ENCODE measurements at places on chromosomes 3 and 15. TPM values are rescaled to one million over a fixed set of nuclear protein-coding genes. Genes with fewer than 3 reads are reported as not detected.

DNA sequence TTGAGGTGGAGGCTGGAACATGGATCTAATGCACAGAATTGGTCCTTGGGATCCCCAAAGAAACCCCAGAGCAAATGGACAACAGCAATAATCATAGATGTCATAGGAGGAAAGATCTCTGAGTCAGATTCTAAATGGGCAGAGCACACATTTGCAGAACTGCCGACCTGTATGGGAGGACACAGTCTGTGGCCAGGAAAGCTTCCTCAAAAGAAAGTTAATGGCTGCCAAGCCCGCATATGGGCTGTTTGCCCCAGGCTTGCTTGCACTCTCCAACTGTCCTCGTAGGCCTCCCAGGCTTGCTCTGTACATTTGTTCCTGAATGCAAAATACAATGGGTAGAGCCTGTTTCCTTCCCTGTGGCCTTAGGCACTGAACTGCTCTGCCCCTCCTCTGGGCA is 102.0 kb upstream of the PLXNA1 start:
- DNase-seq: no peak

RPL22L1 gene
- 27.0 TPM for total RNA-seq

DNA sequence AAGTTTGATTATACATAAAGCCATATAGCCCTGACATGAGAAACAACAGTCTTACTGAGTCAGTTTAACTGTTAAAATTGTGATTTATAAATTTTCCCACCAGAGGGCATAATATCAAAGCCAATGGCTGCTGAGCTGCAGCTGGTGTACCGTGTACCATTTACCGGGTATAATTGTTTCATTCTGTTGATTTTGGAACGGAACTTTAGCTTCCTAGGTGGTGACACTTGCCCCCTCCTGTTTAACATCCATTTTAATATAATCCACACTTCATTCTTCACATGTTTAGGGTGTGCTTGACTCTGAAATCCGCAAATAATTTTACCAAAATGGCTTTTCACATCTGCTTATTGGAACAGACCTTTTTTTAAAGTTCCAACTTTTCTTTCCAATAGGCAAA is 72.8 kb downstream of the SLC9A9 start:
- no peak for DNase-seq

DNA sequence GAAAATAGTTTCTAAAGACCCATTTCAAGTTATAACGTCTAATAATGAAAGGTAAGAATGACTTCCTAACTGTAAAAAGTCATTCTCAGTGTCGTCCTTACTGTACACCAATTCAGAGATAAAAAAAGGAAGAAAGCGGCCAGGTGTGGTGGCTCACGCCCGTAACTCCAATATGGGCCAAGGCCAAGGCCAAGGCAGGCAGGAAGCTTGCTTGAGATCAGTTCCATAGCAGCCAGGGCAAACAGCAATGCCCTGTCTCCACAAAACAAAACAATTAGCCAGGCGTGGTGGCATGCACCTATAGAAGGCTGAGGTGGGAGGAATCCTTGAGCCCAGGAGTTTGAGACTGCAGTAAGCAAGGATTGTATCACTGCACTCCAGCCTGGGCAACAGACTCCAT is 31.9 kb downstream of the UBXN7 start:
- DNase-seq: no peak

DNA sequence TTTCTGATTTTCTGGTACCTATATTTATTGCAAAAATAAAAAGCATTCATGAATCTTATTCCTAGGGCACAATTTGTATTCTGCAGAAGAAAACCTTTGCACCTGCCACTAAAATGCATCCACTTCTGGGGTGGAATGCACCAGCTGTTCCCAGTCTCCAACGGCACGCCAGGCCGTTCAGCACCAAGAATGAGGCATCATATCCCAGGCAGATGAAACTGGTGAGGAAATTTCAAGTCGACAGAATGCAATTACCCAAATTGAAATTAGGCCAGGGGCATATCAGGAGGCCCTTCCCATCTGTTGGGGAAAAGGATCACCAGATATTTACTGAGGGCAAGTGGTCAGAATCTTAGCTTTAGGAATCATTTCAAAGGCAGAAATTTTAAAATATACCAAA is 13.6 kb upstream of the RBMS3 start:
- no peak for DNase-seq

DNA sequence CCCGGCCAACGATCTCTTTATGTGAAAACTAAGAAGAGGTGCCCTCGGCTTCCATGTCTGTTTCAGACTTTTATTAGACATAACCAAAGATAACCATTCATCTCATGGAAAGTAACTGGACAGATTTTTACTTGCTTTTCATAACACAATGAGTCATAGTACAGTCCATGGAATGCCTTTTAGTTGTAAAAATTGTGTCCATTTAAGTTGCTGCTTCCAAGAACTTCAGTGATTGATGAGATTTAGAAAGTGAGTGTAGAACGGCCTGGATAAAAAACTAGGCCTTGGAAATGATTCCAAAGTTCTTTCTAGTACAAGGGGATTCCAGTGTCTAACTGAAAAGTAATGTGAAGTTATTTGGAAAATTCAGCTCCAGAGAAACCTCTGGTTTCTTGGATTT is 10.8 kb downstream of the EIF2AK4 start:
- no peak for DNase-seq

DNA sequence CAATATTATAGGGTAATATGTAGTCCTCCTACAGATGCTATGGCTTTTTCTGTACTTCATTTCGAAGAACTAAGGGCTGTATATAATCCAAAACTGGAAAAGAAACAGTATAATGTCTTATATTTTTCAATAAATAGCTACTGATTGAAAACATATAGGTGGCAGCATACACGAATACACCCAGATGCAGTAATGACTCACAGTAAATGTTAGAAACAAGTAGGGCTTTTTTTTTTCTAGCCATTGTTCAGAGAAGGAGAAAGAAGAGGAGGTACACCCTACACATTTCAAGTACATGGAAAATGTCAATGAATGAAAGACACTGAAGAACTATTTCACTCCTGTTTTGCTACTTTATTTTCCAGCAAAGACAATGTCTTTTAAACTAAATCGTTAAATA is 9.4 kb downstream of the DAZL start:
- DNase-seq: no peak

- DNase-seq: no peak
Observed at GRCh38 chr3:139357899-139358298, 14.1 kb downstream of the MRPS22 start.

DNA sequence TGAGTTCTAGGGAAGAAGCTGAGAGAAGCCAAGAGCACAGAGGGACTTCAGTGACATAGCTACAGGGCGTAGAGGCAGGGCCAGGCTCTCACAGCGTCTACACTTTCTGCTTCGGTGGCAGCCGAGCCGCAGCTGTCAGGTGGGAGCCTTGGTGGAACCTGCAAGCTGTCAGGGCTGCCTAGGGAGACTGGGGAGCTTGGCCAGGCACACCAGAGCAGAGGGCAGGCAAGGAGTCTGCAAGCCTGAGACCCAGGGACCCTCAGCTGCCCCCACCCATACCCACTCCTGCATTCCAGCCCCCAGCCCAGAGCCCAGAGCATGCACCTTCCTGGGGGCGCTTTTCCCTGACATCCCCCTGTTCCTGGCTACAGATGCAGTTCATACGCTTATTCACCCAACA is 13.4 kb upstream of the KLF15 start:
- peak; percentile 5 for DNase-seq
